ENCODE measurements at places on chromosomes 6 and 20.
A peak's percentile ranks its signal among the peaks of the same experiment; 100 is the strongest.

DNA sequence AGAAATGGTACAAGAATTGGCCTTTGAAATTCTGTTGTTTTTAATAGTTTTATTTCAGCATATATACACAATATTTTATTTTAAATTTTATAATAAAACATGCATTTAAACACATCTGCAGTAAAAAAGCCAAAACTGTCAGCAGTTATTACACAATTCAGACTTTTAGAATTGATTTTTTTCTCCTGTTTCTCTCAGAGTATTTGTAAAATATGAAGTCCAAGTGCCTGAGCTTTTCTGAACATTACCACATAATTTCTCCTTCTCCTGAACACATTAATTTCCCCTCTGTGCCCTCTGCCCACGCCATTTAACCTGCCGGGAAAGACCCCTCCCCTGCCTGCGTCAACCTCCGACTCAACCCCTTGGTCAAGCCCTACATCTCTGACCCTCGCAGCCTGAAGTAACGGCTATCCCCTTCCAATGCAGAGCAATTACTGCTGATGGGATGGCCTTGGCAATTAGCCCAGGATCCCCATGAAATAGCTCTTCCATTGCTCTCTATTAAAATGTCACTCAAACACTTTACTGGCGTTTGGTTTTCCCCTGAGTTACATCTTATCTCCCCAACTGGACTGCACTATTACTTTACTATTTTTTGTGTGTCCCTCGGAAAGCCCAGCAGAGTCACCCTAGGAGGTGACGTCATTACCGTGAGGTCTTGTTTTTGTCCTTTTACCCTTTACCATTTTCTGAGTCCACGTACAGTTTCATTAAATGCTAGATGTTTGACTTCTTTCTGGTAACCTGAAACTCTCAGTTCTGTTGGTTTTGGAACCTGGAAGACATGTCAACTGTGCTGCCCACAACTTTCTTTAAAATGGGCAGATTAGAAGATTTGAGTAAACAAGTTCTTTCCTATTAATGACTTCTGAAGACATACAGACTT lies 146.7 kb upstream of the TAB2 start:
- no peak for DNase-seq

- DNase-seq = no peak
Measured at GRCh38 chr20:1648101-1648500, 9.5 kb downstream of the SIRPG start.

DNA sequence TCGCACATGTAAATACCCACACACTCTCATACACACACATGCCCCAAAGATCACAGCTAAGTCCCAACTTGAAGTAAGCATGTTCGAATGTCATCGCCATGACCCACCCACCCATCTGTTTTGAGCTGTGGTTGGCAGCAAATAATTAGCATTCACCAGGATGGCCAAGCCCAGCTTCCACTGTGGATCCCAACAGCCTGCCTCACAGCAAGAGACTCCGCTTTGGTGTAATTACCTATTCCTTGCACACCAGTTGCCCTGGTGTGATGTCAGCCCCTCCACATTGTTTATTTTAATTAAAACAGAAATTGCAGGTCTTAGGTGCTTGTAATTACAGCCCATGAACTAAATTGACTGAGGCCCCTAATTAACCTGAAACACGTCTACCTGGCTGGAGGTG lies 81.1 kb downstream of the MAFB start:
- DNase-seq = no peak

DNA sequence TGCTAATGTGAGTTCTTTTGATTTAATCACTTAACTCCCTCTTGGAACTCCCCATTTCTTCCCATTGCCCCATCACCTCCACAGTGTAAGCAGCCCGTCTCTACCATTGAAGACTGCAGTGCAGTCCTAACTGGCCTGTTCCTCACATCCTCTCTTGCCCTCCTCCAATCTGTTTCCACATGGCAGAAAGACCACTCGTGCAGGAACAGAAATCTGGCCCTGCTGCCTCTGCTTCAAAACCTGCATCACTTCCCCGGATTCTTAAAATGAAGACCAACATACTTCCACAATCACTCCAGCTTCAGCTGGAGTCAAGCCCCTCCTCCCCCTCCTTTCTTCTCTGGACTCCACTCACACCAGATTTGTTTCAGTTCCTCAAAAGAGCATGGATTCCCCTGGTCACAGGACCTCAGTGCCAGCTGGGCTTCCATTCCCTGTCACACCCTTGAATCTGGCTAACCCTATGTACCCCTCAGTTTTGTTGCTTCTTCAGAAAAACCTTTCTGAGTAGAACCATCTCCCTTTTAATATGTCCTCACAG lies 802.3 kb downstream of the MAFB start:
- DNase-seq = no peak

DNA sequence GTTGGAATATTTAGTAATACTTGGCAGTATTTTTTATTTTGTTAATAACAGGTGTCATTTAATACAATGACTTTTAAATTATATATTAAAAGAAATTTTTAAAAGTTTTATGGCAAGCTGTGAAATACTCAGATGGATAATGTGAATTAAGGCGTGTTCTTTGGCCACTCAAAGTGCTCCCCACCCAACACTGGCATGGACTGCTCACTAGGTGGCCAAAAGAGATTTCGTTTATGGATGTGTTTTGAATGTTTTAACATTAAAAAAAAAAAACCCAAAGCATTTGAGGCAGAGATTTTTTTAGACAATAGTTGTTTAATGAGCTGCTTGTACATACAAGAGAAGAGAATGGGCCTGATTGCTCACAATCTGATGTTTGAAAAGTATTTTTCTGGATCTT lies 86.5 kb downstream of the QKI start:
- no peak for DNase-seq

DNA sequence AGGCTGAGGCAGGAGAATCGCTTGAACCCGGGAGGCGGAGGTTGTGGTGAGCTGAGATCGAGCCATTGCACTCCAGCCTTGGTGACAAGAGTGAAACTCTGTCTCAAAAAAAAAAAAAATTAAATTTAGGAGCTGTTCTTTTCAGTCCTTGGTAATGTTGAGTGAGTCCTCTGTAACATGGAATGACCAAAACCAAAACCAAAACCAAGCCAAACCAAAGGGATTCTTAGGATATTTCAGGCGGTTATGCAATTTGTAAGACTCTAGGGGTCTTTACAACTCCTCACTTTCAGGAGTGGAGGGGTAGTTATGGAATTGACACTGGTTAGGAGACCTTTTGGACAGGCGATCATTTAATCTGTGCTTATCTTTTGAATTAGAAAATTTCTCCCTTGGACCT lies 15.8 kb downstream of the TIAM2 start:
- no peak for DNase-seq

- DNase-seq = no peak
Measured at GRCh38 chr6:168526841-168527281, 85.9 kb downstream of the SMOC2 start.

DNA sequence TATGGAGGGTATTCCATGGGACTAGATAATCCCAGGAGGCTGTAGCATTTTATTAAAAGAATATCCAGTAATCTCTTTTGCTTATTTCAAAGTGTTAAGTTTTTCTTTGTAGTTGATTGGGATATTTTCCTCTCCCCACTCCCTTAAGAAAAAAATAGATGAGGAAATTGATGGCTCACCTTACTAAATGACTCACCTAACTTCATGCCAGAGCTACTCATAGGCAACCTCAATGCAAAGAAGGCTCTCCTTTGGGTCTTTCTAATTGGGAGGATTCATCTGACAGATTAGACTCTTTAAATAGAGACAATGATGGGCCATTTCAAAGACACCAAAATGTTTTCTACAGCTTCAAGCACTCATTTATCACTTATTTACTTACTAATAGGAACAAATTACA lies 528.5 kb upstream of the BTBD3 start:
- DNase-seq = peak; percentile 72

GRCh38 chr20:47663354-47664067 lies 121.8 kb downstream of the SULF2 start:
- peak; percentile 78 for DNase-seq

- peak; percentile 98 for DNase-seq
Measured at GRCh38 chr20:33518071-33518470, 28.2 kb downstream of the CBFA2T2 start.

- no peak for DNase-seq
Measured at GRCh38 chr6:10541591-10541990, 20.4 kb downstream of the GCNT2 start.

DNA sequence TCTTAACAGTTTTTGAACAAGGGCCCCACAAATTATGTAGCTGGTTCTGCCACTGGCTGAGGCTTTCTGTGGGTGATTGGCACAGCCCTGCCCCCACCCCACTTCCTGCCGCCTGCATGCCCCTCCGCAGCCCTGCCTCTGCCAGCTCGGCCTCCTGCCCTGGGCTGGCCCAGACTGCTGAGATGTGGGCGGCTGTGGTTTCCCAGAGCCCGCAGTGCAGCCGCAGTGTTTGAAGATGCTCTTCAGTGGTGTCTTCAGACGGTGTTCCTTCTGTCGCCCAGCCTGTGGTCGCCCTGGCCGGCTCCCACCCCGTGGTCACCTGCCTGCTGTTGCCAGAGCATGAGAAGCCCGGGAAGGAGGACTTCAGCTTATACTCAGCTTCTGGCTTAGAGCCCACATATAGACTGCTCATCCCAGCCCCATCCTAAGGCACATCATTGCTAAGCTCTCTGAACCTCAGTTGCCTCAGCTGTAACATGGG lies 154.3 kb downstream of the VEGFA start:
- peak; percentile 30 for DNase-seq

DNA sequence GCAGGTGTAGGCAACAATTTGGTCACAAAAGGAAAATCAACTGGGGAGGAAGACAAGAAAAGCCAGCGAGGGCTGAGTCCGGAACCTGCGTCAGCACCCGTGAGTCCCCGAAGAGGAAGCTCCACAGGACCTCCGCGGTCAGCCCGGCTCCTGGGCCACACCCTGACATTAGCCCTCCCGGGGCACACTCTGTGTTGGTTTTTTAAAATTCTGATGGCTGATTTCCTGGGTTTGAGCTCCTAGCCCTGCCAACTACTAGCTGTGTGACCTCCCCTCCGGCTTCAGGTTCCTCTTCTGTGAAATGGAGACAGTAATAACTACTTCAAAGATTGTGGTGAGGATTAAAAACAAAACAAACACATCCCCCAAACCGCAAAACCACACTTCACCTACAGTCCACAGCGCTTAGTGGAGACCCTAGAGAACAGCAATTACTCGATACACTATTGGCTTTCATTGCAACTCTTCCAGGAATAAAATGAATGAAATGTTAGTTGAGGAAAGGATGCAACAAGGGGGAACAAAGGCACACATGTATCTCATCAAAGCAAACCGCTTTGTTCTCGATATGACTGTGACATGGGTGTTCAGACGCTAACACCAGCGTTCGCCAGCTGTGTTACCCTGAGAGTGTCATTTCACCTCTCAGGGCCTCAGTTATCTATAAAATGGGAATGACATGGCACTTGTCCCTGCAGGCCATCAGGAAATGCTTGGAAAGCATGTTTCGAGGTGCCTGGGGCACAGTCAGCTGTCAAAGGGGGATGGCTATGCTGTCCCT lies 985 bp downstream of the ZBP1 start:
- DNase-seq = no peak

- no peak for DNase-seq
Measured at GRCh38 chr6:157486572-157486971, 105.6 kb downstream of the ZDHHC14 start.

- DNase-seq = no peak
Measured at GRCh38 chr20:64216910-64217309, 38.6 kb upstream of the PCMTD2 start.

DNA sequence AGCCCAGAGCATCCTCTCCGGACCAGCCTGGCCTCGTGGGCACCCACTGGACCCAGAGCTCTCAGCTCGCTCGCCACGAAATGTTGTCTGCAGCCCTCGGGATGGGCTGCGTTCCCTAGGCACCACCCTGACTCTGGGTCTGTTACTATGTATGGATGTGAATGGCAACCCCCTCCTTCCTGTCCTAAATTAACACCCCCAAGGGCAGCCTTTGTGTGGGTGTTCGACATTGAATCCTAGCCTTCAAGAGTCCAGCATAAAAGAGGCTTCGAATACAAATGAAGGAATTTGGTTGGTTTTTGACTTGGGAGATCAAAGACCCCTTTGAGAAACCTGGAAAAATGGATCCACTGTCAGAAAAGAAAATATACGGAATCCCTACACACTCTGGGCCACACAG lies 86.1 kb downstream of the BMP7 start:
- DNase-seq = no peak

GRCh38 chr6:113381959-113382358 lies 475.2 kb upstream of the MARCKS start:
- DNase-seq = peak; percentile 13

DNA sequence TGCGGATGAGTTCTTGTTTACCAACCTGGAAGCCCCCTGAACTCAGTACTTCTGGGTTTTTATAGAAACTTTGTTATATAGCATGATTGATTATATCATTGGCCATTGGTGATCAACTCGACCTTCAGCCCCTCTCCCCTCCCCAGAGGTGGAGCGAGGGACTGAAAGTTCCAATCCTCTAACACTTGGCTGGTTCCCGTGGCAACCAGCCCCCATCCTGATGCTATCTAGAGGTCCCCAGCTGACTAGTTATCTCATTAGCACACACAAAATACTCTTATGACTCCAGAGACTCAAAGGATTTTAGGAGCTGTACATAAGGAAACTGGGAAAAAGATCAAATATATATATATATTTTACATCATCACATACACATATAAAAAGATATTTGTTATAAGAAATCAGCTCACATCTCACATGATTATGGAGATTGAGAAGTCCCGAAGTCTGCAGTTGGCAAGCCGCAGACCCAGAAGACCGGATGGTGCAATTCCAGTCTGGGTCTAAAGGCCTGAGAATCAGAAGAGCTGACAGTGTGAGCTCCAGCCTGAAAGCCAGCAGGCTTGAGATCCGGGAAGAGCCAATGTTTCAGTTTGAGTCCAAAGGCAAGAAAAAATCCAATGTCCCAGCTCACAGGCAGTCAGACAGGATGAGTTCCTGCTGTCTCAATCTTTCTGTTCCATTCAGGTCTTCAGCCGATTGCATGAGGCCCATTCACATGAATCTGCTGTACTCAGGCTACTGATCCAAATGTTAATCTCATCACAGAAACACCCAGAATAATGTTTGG lies 179.3 kb upstream of the DTNBP1 start:
- no peak for DNase-seq

DNA sequence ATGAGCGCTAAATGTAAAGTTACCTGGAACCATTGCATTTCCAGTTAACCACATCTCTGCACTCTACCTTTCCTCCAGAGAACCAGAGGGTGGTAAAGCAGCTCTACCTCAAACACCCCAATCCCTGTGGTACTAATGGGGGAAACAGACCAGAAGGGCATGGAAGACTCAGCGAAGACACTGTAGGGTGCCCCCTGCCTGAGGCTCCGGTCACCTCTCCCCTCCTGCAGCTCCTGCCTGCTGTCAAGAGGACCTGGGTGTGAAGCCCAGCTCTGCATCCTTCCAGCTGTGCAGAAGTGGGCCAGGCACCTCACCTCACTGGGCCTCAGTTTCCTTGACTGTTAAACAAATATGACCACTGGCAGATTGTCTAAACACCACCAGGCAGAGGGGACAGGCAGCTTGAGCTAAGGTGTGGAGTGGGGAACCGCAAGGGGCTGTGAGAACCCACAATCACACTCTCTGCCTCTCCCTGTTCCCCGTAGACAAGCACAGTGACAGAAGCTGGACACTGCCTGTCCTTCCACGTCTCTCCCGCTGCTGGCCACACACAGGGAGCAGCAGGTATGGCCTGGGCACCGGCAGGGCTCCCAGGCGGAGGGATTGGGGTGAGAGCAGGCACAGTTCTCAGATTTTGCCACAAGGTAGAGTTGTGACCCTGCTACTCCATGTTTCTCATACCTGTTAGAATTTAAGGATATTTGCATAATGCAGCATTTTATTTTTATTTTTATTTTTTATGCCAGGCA lies 9.1 kb upstream of the BPIFA2 start:
- no peak for DNase-seq

- DNase-seq = no peak
Measured at GRCh38 chr20:58640446-58640845, 10.6 kb upstream of the STX16 start.
